ENCODE measurements at places on chromosomes 6 and 20. TPM values are rescaled to one million over a fixed set of nuclear protein-coding genes. Genes with fewer than 3 reads are reported as not detected.

DNA sequence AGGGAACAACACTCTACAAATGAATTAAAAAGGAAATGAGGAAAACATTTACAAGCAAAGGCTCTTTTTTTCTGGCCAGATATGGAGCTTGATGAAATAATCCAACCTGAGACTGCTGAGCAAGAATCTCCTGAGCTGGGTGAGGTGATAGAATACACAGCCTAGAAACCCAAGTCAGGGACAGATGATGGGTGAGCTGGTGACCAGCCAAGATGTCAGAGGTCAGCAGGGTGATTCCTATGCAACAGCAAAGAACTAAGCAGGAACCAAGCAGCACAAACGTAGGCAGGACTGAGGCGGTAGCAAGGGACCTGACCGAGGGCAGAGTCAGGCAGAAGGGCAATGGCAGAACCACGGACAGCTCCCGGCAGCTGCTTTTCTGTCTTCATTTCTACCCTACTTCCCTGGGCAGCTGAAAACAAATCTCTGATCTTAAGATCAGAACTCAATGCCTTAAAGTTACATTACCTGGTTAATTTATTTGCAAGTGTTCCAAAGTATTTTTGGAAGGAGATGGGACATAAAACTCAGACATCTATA, 75.1 kb downstream of the CDC40 start:
- DNase-seq = peak; percentile 3

- DNase-seq = peak; percentile 72
Measured at GRCh38 chr20:34190679-34191090, 50.5 kb upstream of the ASIP start.

DNA sequence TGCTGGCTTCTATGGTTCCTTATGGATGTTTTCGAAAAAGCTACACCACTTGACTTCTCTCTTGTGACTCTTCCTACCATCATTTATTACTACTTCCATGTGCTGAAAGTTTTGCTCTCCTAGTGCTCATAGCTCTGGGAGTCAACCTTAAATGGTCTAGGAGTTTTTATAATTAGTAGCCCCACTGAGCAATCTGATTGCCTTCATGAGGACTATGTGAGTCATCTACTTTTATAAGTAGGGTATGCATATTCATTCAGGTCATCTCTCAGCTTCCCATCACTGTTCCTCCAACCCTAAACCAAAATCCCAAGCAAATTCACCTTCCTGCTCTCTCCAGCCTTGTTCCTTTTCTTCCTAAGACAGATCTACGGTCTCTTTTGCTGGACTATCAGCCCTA, 17.4 kb upstream of the FAXC start:
- DNase-seq = no peak

MYLK4 gene
- total RNA-seq = 1.1 TPM

DNA sequence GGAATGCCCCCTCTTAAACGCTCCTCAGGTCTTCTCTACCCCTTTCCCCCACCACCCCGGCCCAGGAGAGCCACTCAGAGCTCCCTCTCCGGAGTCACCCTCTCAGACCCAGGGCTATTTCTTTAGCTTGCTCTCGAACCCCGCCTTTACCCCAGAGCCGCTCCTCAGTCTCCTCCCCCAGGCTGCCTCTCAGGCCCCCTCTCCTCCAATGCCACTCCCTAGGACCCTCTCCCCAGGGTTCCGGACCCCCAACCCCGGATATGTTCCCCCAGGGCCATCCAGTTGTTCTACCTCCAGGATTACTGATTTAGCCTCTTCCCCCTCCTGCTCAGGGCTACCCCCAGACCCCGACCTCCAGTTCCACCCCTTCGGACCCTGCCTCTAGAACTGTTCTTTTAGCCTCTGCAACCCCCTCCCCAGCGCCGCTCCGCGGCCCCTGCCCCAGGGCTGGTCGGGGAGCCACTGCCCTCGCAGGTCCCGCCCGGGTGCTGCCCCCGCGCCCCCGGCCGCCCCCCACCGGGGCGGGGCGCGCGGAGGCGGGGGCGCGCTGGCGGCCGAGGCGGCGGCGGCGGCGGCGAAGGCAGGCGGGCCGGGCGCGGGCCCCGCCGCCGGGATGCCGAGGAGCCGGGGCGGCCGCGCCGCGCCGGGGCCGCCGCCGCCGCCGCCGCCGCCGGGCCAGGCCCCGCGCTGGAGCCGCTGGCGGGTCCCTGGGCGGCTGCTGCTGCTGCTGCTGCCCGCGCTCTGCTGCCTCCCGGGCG, at the start of gene MMP24:
MMP24 (plus strand) TSS at position 565 of the 758 bp plus-strand sequence; CDS start at position 614, 49 bp downstream.
- DNase-seq = no peak

GRCh38 chr6:17179530-17180073, 77.8 kb downstream of the STMND1 start:
- DNase-seq = no peak

DNA sequence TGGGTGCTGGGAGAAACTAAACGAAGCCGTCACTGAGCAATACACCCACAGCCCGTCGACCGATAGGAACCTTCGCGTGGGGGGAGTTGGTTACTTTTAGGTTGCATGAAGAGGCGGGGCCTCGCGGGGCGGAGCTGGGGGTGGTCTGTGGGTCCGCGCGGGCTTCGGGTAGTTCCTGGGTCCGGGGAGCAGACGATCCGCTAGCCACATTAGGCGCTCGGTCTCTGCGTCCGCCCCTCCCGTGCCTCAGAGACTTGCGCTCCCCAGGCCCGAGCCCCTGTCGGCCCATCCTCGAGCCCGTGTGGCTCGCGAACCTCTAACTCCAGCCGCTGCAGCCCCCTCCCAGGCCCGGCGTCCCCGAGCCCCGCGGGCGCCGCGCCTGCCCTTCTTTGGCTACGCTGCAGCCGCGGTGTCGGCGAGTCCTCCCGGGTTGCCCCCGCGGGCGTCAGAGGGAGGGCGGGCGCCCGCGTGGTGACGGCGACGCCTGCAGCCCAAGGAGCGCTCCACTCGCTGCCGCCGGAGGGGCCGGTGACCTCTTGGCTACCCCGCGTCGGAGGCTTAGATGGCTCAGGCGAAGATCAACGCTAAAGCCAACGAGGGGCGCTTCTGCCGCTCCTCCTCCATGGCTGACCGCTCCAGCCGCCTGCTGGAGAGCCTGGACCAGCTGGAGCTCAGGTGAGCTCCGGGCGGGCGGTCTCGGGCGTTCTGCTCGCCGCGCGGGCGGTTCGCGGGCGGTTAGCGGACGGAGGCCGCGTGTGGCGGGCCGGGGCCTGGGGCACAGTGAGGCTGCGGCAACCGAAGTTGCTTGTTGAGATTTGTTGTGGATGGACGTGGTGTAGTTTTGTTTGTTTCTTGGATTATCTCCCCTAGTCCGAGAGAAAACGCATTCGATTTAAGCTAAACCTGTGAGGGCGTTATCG, at the start of gene BAG2:
BAG2 (plus strand) TSS at position 191 of the 920 bp plus-strand sequence; CDS start at position 563, 372 bp downstream.
- DNase-seq = peak; percentile 94

DEFB132 gene
- not detected for total RNA-seq

DNA sequence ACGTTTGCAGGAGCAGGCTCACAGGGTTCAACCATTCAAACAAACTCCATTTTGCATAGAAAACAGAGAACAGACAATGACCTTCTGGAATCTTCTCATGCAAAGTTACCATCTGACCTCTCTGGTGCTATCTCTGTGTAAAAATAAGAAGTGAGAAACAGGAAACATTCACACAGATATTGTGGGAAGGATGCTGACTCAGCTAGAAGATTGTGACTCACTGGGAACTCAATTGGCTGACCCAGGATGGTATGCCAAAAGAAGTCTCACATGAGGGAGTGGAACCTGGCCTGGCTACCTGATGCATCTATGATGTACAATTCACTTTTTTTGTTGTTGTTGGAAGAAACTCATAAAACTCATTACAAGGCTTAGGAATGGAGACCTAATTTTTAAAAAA, 61.1 kb upstream of the TBX18 start:
- DNase-seq = no peak

RNF39 gene
- not detected for total RNA-seq

DNA sequence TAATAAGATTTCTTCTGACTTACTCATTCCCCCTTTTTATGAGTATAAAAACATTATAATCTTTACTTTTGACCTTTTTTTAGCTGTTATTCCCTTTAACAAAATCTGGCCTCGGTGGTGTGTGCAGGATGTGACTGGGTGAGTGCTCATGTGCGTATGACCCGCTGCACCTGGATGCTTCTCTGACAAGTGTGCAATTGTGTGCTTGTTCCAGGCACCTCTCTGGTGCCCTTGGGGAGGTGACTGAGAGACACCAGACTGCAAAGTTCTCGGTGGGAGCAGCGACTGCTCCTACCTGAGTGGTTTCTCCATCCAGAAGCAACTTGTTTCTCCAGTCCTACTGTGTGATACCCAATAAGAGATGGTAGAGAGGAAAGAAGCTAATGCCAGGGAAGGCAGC, 65.0 kb downstream of the ISM1 start:
- DNase-seq = peak; percentile 45

DNA sequence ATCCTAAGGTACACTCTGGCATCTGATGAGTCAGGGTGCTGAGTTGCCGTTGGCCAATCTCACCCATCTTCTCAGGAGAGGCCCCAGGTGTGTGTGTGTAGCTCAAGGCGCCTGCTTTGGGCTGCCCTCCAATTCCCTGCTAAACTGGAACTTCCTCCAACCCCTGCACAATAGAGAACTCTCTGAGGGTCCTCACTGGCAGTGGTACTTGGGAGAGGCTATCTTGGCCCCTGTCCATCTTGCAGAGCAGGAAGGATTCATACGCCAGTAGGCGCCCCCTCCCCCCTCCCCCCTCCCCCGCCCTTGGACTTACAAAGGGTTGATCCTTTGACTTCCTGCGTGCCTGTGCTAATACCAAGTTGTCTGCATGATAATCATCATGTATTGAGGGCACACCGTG, 173.6 kb downstream of the SASH1 start:
- DNase-seq = no peak

DNA sequence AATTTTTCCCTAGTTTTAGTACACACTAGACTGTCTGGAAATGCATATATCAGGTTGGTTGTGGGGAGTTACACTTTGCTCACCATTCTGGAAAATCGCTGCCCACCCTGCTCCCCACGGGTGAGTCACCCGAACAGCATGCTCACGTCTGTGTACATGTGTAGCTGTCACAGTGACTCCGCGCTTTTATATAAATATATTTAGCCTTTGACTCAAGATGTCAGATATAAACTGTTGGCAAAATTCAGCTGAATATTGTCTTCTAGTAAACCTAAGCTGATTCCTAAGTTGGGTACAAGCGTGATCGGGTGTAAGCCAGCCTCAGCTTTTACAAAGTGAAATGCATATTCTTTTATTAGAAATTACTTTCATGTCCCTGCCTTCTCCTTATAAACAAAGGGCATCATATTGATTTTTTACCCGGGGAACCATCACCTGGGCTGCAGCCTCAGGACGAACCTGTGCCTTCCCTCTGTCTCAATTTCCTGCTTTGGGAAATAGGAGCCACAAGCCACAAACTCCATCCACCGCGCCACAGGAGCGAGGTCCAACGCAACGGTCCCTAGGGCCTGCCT, 4.3 kb downstream of the SDCBP2 start:
- DNase-seq = no peak

DNA sequence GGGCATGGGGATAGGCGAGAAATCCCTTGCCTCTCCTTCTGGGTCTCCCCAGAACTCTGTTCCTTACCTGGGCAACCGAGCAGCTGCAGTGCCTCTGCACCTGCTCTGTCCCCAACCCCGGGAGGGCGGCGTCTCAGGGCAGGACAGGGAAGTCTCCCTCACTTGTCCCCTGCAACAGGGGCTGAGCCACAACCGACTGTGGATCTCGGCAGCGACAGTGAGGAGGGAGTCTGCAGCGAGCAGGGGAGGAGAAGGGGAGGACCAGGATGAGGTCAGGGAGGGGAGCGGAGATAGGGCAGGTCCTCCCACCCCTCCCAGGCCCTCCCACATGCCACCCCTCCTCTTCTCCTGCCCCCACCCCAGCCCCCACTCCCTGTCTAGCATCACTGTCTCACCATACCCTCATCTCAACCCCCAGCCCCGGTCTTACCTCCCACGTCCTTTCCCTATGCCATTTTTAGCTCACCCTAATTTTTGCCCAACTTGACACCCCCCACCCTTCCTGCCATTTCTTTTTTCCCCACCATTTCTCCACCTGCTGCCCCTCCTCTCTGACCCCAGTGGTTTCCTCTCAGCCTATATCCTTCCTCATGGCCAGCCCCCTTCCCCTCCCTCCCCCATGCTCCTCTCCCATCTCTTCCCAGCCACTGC, at the start of gene TNXB:
TNXB (minus strand) TSS at position 225 of the 651 bp plus-strand sequence. CDS start 11,140 bp downstream, outside the sequence.
- DNase-seq = no peak

SLC35F1 gene
- 2.1 TPM for total RNA-seq

DNA sequence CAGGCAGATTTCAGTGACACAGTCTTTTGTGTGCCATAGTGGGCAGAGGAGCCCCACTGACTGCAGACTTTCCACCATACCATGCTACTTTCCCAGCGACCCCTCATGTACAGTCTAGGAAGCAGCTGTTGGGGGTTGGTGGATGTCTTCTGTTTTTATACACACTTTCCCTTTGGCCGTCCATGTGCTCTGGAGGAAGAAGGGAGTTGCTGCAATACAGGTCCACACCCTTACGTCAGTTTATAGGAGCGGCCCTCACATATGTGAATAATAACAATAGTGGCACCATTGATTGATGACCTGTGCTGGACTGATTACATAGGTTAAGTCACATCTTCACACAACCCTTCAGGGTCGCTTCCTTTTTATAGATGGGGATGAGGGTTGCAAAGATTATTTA, 17.5 kb upstream of the CCN2 start:
- DNase-seq = no peak

SUPT3H gene
- 11.6 TPM for total RNA-seq

DNA sequence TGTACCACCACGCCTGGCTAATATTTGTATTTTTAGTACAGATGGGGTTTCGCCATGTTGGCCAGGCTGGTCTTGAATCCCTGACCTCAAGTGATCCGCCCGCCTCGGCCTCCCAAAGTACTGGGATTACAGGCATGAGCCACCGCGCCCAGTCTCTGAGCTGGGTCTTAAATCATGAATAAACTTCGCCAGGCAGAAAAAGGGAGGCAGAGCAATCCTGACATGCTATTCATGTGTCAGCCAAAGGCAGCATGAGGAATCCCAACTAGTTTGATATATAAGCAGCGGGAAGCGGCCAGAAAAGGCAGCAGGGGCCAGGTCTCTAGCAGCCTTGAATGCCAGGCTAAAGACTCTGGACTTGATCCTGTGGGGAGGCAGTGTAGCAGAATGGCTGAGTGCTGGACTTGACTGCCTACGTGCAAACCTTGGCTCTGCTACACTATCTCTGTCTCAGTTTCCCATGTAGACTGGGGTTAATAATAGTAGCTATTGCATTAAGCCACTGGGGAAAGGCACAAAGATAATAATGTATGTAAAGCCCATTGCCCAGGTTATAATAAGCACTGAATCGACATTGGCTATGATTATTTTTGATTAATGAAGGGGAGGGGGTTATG, 1.8 kb downstream of the PROCR start:
- no peak for DNase-seq

Measured in thyroid gland (tissue), 4 donors.